ENCODE measurements at places on chromosomes 6 and 20.

DNA sequence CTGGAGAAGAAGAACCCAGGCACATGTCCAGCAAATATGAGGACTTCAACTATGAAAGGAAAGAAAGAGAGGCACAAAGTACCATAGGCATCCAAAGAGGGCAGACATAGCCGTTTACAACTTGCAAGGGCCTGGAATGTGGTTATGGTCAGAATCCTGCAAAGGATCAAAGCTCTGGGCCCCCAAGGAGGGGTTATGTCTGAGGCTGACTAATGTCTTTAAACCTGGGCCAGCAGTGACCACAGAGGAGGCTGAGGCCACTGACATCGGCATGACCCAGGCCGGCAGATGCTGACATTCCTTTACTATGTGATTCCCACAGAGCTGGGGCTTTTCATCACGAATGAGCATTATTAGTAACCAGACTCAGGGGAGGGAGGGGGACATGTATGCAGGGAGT, 861.1 kb downstream of the DHX35 start:
- no peak for DNase-seq

DNA sequence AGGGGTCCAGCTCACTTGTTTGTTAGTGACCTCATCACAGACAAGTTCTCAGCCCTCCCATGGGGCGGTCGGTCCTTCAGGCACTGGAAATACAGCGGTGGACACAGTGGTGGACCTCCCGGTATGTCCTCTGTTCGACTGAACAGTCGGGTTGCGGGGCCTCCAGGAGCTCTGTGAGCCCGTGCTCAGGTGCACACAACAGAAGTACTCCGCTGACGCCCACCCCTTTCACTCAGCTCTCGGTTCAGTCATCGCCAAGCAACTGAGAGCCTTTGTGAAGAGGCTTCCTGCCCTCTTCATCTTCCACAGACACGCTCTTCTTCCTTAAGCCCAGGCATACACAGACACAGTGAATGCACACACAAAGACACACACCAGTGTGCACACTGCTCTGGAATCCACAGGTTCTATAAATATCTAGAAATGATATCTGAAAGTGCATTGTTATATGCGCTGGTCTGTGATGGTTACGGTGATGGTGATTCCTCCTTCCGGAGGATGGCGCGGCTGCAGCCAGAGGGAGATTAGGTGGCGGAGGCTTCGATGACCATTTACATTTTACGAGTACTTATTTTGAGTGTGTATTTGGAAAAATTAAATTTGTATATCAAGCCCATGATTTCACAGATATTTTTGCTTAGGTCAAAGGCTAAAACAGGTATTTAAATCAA, 46.8 kb upstream of the BHLHE23 start:
- DNase-seq: no peak

- no peak for DNase-seq
These were observed 113.6 kb downstream of the RFX6 start for GRCh38 chr6:116990679-116991078.

DNA sequence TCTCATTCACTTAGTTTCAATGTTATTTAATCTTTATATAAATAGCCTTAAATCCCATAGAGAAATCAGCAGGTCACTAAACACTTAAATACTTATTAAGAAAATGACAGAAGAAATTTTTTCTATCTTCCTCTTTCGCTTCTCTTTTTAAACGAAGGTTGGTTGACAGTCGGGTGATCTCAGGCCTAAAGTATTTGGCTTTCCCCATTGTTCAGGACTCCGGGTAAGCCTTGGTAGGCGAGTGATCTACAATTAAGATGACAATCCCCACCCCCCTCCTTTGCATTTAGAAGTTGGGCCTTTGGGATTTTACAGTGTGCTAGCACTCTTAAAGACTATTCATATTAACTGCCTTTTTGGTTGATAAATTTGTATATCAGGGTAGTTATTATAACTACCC, 19.7 kb upstream of the UTRN start:
- no peak for DNase-seq

- no peak for DNase-seq
These were observed 5.7 kb downstream of the PACRG start for GRCh38 chr6:162733489-162733888.

GRCh38 chr6:151008425-151008824, 142.9 kb downstream of the MTHFD1L start:
- no peak for DNase-seq

- DNase-seq: no peak
These were observed at the start of gene PI16 for GRCh38 chr6:36954262-36954931. Gene PI16 (plus strand): TSS chr6:36954738. CDS start chr6:36954761, 23 bp downstream.

DNA sequence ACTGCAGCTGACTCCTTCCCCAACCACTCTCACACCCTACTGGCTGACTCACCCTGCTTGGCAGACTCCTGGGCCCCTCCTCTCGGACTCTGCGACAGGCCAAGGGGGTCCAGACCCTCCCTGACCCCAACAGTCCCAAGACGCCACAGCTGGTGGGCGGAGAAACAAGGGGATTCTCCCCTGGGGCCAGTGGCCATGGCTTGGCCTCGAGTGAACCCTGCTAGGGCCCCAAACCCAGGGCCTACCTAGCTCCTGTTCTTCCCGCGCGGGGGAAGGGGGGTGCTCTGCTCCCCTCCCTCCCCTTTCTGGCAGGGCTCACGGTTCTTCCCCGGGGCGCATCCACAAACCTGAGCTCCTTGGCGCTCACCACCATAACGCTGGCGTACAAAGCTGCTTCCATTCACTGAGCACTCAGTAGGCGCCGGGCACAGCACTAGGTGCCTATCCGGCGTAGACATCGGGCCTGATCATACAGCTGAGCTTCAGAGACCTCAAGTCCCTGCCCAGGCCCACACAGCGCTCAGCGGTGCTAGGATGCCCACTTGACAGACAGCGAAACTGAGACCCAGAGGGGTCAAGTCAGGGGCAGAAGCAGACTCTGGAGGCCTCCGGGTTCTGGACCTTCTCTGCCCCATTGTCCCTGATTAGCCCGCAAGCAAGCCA, 597 bp downstream of the ADA start:
- DNase-seq: no peak

GRCh38 chr20:43681468-43681942, 14.6 kb downstream of the MYBL2 start:
- no peak for DNase-seq

- DNase-seq: no peak
These were observed 236.0 kb downstream of the ADGRG6 start for GRCh38 chr6:142537612-142538478.

DNA sequence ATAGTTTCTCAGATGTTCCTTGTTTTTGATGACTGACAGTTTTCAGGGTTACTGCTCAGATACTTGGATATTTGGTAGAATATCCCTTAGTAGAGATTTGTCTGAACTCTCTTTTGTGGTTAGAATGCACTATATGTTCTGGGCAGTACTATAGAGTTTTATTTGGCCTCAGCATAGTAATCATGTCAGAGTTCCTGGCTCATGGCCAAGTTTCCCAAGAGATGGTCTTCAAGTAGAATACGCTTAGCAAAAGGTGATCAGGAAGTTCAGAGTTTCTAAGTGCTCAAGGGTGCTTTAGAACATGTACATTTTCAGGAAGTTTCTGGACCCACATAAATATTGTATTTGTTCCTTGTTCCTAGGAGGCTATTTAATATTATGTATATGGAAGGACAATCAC, 1209.7 kb upstream of the GJE1 start:
- DNase-seq: no peak

DNA sequence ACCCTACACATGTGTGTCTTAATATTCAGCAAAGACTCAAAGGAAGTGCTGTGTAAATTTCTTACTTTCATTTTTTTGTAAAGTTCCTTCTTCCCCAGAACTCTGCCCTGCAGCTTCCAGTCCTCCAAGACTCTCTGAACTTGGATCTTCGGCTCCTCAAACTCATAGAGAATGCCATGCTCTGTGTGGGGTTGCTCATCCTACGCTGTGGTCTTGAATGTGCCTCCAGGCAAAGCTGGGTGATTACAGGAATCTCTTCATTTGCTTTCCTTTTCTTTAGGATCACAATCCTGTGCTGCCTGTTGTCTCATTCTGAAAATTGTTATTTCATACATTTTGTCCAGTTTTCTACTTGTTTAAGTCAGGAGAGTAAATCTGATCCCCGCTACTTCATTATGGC, 14.5 kb upstream of the CDC5L start:
- no peak for DNase-seq

DNA sequence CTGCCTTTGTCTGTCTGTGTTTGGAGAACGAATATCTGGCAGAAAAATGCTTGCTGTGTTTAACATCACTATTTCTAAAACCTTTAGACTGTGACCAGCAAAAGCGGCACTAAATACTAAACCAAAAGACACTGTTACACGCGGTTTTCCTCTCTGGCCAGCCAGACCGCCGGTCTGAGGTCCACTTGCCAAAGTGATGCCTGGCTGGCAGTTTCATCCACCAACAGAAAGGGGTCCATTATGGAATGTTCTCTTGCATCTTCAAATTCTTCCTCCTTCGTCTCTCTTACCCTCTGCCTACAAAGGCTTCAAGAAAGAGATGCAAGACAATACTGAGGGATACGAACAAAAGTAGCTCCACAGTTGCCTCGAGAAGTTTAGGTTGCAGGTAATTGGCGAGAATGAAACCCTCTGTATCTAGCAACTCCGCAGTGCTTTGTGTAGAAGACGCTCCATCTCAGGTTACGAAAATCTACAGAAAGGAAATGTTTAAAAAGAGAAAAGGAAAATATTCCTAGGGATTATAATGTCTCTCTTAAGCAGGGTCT, 176.6 kb downstream of the TRIM27 start:
- no peak for DNase-seq

DNA sequence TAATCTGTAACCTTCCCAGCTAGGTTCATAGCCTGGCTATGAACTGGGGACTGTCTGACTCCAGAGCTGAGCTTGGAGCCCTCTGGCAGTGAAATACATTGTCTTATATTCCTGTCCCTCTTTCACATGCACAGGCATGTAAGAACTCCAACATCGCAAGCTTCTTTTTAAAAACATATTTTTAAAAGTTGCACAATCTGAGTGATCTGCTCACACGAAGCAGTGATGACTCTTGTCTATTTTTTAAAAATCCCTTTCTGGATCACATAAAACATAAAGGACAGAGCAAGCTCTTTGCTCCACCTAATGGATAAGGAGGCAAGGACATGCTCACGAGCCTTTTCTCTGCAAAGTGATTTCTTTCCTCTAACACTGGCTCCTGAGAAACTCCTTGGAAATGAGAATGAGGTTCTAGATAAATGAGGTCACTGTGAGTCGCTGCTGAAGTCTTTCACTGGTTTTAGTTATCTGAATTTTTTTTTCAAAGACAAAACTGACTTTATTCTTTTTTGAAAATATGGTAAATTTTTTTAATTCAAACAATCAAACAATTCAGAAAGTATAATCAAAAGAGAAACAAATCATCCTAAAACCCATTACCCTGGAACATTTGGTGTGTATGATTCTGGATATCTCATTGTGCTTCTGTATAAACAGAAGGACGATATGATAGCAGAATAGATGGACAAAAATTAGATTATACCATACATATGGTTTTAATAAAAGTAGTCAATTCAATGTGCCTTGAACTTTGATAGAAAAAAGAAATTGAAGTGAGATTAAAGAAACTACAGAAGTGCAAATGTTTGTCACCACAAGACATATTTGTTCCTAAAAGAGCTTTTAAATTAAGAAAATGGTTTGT, 30.8 kb downstream of the IL20RA start:
- DNase-seq: no peak

GRCh38 chr20:22223236-22223635, 361.1 kb downstream of the FOXA2 start:
- no peak for DNase-seq

Data from stimulated activated CD8-positive, alpha-beta memory T cell treated with anti-CD3 and anti-CD28 coated beads, Interleukin-4, amount 100 ng/mL, for 1 hour (primary cell).